CD4-positive, alpha-beta T cell (primary cell): ENCODE measurements at places on chromosomes 4 and X.

DNA sequence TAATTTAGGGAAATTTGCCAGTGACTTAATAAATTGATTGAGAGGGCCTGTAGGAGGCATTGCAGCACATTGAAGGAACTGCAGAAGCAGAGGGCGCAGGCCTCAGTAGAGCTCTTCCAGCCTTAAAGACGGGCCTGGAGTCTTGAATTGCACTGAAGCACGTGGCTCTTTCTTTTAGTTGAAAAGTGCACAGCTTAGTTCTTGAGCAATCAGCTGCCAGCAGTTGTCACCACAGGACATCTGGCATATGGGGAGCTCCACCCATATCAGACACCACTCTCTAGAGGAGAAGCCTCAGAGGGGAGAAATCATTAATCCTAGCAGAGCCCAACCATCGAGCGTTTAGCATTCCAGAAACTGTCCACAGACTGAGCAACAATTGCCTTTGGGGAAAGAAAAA lies 16.0 kb upstream of the FGF16 start:
- no peak for DNase-seq

DNA sequence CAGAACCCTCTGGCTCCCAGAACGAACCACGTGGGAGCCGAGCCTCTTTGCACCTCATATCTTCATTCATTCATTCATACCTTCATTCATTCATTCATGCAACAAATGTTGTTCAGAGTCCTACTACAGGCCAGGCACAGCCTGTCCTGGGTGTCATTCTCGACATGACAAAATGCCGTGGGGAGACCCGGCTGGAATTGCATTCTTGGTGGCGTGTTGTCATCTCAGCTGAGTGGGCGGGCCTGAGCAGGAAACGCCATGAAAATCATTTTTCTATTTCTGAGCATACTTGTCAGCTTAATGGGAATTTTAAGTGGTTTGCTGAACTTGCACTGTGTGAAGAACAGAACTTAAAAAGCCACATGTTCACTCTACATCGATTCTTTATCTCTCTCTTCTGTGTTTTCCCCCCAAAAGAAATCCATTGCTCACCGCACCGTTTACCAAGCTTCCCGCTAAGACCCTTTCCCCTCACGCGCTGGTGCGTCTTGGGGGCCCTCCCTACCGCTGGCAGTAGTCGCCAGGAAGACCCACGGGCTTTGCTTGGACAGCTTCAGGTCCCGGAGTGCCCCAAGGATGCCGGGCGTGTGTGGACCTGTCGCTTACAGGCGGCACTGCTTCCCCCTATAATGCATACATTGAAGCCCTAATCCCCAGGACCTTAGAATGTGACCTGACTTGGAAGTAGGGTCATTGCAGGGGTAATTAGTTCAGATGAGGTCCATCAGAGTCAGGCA lies 41.6 kb upstream of the HMX1 start:
- DNase-seq: no peak

DNA sequence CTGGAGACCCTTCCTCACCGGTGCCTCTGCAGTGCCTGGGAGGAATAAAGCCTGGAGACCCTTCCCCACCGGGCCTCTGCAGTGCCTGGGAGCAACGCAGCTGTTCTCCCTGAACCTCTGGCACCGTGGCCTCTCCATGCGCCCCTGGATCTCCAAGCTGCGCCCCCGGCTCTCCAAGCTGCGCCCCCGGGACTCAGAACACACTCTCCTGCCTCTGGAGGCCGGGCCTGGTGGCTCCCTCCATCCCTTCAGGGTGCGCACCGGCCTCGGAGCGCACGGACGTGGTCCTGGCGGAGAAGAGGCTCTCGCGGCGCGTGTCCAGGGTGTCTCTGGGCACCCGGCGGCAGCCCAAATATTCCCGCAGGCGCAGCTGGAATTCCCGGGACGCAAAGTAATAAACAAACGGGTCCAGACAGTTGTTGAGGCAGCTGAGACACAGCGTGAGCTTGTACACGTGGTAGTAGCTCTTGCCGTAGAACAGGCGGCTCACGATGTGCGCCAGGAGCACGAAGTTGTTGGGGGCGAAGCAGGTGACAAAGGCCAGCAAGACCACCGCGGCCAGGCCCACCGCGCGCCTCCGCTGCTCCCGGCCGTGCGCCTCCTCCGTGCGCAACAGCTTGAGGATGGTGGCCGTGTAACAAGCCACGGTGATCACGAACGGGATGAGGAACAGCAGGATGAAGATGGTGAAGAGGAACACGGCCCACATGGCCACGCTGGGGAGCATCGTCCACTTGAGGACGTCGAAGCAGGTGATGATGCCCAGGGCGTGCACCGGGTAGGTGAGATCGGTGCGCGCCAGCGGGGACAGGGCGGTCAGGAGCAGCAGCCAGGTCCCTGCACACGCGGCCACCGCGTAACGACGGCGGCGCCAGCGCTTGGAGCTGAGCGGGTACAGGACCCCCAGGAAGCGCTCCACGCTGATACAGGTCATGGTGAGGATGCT lies 12.8 kb upstream of the ASMTL start:
- no peak for DNase-seq

DNA sequence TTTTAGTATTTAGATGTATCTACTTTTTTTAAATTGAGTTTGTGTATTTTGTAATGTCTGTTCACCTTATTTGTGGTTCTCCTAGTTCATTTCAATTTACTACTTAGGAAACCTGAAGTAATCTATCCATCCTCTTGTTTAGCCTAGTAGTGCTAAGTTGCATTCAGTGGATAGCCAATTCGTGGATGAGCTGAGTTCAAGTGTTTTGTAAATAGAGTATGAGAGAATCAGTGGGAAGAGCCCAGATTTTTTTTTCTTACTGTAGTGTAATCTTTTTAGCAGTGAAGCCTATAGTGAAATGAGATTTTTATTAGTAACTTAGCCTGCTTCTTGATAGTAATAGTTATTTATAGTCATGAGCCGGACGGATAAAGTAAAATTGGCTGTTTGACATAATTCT lies 21.7 kb downstream of the STAG2 start:
- no peak for DNase-seq

- DNase-seq: no peak
These were observed 434.9 kb downstream of the PDGFC start for GRCh38 chr4:156536661-156537060.
